Endodermal cell (in vitro differentiated cells): ENCODE measurements at places on chromosomes 4 and X.
A peak's percentile ranks its signal among the peaks of the same experiment; 100 is the strongest.

- H3K4me1 ChIP-seq: no peaks in the 10 kb centered on the region
- no peak overlapping the region for H3K4me3 ChIP-seq
- no peak overlapping the region for H3K27ac ChIP-seq
- no peak for DNase-seq
- H3K27me3 ChIP-seq: no peaks in the 10 kb centered on the region
These were observed 225.2 kb upstream of the DKK2 start for GRCh38 chr4:107261241-107261874.

DNA sequence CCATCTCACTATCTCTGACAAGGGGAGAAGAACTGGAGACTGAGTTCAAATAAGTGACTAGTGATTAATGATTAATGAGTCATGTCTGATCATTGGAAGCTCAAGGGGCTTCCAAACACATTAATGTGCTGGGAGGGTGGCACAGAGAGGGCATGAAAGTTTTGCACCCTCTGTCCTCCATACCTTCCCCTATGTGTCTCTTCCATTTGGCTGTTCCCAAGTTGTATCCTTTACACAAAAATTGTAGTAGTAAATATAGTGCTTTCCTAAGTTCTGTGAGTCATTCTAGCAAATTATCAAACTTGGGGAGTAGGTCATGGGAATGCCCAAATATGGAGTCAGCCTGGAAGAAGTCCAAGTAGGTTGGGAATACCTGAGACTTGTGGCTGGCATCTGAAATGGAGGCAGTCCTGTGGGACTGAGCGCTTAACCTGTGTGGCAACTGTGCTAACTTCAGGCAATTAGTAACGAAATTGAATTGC lies 4.1 kb upstream of the FAM200B start:
- no peak for DNase-seq
- no peaks in the 10 kb centered on the region for H3K4me1 ChIP-seq
- no peaks in the 10 kb centered on the region for H3K27me3 ChIP-seq

GRCh38 chr4:185472103-185472542 lies 590 bp upstream of the CCDC110 start:
- DNase-seq: no peak
- no peaks in the 10 kb centered on the region for H3K4me1 ChIP-seq
- peaks cover 65% of the 10 kb centered on the region for H3K27me3 ChIP-seq
- H3K36me3 ChIP-seq: no peaks in the 10 kb centered on the region
- peak overlapping the region; percentile 77 for H3K4me3 ChIP-seq

DNA sequence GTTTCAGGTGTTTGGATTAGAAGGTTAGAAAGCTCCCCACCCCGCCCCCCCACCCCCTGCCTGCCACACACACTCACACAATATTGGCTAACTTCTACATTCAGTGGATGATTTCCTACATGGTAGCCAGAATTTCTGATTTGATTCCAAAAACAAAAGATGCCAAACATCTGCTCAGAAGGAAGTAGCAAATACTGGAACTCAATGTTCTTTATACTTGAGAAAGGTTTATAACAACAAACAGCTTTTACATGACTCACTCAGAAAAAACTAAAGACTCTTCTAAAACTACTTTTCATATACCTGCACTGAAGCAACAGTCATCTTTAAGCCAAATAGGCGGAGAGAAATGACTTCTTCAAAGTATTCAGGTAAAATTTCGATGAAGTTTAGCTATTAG lies 750.5 kb upstream of the POU3F4 start:
- H3K4me3 ChIP-seq: no peak overlapping the region
- H3K27ac ChIP-seq: no peak overlapping the region
- H3K27me3 ChIP-seq: no peaks in the 10 kb centered on the region
- DNase-seq: no peak
- no peaks in the 10 kb centered on the region for H3K4me1 ChIP-seq
- no peaks in the 10 kb centered on the region for H3K36me3 ChIP-seq

DNA sequence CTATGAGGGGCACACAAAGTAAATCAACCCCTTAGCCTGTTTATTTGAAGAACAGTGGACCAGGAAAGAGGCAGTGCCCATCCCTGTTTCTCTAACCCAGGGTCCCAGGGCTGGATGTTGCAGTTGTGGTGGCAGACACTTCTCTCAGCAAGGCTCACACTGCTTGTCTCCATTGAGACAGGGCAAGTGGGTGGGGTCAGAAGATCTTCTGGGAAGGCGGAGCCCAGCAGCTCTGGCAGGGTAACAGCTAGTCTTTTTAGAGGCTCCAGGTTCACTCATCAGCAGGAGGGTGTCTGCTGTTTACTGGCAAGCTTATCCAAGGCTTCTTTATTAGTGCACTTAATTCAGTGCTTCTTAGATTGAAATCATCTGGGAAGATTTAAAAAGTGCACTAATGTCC lies 659.8 kb upstream of the DIPK2B start:
- H3K36me3 ChIP-seq: no peaks in the 10 kb centered on the region
- peak; percentile 51 for DNase-seq
- H3K4me1 ChIP-seq: no peaks in the 10 kb centered on the region
- H3K27me3 ChIP-seq: no peaks in the 10 kb centered on the region

- no peaks in the 10 kb centered on the region for H3K27me3 ChIP-seq
- H3K4me1 ChIP-seq: no peaks in the 10 kb centered on the region
- DNase-seq: no peak
- H3K27ac ChIP-seq: no peak overlapping the region
- no peaks in the 10 kb centered on the region for H3K36me3 ChIP-seq
- no peak overlapping the region for H3K4me3 ChIP-seq
These were observed 34.3 kb upstream of the CPEB2 start for GRCh38 chr4:14967982-14968381.

GRCh38 chr4:48012824-48013223 lies 3.7 kb downstream of the CNGA1 start:
- H3K27me3 ChIP-seq: peaks cover 10% of the 10 kb centered on the region
- no peak for DNase-seq
- H3K36me3 ChIP-seq: no peaks in the 10 kb centered on the region
